ENCODE measurements at places on chromosomes 3 and 15.

DNA sequence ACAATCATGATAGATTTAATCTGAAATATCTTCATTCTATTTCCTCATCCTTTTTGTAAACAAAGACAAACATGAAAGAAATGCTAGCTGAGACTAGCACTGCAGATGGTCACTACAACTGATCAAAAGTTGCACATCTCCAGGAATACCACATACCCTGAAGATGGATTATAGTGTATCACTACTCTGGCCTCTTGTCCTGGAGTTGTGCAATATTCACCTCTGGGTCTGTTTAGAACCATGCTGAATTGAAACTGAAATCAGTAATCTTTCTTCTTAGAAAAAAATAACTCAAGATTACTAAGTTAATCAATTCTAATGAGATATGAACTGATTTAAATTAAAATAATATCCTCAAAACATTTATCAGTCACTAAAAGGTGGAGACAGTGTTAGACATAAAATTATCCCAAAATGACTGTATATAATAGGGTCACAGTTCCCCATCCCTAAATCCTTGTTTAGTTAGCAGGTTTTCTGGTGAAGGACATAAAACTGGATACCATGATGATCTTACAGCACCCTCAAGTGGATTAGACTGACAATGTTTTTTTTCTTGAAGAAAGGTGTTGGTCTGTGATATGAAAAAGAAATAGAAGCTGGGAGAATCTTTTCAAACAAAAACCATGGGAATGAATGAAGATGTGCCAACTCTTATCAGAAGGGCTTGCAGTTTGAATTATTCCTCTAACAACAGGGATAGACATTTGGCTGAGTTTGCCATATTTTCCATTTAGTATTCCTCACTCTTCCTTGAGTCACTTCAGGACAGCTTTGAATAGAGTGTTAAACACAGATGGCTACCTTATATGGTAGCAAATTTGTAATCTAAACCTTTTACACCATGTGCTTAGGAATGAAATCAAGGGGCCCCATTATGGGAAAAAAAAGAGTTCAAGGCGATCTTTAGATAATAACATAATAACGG lies 7.1 kb upstream of the TTC14 start:
- DNase-seq: no peak

DNA sequence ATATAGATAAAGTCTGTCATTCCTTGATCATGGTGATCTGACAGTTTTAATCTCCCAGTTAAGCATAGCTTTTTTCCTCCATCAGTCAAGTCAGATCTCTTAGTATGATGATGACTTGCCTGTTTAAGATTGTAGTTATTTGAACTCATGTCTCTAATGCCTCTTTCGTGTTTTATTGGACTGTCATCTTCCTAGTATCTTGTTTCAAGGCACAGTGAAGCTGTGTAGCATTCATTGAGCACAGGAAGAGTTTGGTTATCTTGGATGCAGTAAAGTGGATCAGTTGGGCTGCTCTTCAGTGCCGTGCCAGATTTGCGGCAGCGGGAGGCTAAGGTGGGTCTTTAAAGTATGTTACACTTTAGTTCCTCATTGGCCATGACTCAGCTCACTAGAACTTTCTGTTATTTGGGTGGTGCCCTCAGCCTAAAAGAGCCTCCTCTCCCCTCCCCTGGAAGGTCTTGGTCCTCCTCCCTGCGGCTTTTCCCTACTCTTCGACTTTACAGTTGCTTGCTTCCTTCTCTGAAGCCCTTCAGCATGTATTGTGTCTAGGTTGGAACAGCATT lies 45.7 kb upstream of the SKOR1 start:
- no peak for DNase-seq

- DNase-seq: no peak
These were observed 73.8 kb upstream of the TPM1 start for GRCh38 chr15:62968699-62969098.

- no peak for DNase-seq
These were observed 93.9 kb downstream of the OPA1 start for GRCh38 chr3:193686665-193687483.

DNA sequence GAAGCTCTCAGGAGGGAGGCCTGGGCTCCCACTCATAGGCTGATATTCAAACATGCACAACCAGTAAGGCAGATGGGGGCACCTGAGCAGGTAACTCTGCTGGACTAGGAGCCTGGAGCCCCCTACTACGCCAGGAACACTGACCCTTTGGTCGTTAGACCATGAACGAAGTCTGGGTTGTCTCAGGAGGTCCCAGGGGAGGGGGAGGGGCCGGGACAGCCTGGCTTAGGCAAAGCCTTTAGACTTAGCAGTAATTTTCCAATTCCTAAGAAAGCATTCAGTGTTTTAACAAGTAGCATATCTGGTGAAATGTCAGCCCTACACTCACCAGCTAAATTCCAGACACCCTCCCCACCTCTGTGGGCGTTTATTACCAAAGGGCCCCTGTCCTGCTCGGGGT lies 67.4 kb upstream of the ST8SIA2 start:
- DNase-seq: no peak

DNA sequence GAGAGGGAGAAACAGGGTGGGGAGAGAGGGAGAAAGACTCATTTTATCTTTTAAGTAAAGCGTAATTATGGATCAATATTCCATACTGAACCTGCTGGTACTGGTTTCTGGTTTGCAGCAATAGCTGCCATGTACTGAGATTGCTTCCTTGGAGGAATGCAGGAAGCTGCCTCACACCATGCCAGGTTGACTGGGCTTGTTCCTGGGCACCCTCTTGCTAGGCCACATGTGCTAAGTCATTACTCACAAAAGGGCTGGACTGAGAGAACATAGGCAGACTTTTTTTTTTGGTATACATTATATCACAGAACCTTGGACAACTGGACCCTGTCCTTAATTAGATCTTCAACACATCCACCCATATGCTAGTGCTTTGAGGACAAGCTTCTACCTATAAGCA lies 193.4 kb downstream of the ZNF621 start:
- no peak for DNase-seq

DNA sequence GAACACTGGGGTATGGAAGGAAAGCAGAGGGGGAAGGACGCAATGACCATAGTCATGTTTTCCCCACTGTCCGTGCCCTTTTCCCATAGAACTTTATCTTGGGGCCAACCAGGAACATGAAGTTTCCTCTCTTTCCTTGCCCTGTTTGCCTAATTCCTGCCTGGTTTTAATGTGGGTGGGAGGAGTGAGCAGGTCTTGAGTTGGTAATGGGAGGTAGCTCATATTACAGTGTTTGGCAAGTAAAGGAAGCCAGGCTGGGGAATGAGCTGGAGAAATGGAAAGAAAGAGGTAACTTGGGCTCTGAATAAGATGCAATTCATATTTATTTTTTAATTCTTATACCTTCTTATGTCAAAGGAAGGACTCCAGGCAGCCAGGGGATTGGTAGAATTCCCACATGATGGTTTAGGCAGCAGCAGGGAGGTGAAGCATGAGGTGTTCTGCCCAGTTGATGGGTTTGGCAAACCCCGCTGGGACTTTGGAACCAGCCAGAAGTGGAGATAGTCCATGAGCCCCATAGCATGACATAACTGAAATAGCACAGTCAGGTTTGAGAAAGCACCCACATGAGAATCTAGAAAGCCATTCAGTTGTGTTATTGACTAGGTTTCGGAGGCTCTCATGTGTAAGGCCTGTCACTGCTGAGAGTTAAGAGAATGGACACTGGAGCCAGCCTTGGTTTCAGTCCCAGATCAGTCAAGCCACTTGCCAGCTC lies 60.0 kb downstream of the CCK start:
- no peak for DNase-seq

DNA sequence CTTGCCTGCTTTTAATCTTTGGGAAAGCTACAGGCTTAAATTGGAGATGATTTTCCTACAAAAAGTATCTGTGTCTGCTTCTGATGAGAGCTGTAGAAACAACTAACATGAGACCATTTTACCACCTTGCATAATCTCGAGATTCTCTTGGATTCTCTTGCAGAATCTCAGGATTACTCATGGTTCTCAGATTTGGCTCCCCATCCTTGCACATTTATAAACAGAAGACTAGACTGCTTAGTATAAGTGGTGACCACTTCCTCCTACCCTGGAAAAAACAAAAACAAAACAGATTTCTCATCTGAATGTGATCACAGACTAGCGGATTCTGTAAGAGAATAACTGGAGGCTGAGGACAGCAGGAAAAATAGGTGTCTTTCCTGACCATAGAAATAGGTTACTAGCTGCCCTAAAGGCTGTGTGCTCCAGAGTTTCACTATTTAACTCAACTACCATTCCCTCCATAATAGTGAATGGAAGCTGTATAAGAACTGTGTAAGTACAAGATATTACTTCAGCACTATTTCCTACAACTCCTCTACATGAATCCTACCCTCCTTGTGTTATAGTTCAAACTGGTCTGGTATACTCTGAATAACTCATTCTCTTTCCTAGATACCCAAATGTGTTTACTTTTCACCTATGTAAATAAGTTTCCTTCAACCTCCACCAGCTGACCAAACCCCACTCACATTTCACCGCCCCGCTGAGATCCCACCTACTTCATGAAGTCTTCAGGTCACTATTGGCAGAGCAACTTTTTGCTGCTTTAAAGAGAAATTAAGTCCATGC lies 122.2 kb upstream of the C2CD4B start:
- DNase-seq: no peak

GRCh38 chr15:59013246-59013873 lies 25.9 kb downstream of the RNF111 start:
- no peak for DNase-seq

DNA sequence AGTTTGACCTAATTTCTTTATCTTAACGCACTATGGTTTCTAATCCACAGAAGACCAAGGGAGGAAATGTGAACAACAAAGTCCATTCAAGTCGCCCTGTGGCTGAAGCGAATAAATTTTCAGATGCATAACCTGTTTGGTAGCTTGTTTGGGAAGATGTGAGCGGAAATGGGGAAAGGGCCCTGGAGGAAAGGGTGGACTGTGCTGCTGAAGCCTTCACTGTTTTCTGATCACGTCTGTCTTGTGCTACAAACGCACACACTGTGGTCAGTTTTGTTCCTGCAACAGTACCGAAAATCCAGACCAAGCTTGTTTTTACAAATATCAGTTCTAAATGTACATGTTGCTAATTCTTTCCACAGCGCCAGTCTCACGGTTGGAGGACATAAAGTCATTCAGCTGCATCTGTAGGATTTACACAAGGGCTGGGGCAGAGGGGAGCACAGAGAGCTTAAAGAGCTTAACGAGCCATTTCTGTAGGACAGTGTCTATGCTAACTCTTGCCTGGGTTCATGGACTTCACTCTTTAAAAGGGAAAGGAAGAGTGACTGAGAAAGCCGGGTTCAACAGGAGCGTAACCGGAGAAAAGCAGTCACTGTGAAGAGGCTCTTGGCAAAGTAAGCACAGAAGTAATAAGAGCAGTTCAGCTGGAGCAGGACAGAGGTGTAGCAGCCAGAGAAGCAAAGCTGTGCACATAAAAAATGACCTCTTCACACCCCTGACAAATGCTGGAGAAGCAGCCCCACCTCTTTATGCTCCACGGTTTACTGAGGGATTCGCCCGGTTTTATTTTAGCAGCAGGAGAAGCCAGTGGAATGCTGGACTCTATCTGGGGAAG lies 66.6 kb downstream of the USF3 start:
- DNase-seq: no peak

DNA sequence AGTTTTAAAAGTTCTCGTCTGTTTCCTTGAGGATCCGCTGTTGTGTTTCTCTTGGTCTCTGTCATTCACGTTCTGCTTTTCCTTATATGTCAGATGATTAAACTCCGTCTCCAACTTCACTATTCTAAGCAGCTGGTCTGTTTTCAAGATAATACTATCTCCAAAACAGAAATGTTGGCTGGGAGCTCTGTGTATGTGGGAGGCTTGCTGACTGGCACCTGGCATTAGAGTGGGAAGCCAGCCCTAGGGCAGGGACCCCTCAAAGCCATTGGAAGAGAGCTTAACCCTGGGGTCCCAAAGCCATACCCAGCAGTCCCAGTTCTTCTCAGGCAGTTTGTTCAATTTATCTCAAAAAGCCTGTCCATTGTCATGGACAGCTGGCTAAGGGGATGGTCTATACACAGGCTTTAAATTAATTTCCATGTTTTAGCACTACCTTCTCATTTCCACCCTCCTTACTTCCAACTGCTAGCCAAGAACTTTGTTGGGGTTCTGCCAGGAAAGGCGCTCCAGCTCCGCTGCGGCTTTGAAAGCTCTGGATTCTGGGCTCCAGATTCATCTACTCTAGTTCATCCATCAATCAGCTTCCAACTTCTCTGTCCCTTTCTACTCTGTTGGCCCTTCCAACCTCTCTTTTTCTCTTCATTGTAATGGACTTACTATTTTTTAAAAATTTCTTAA lies 9.2 kb downstream of the BTBD1 start:
- no peak for DNase-seq
